HEK293T (cell line): ENCODE measurements at places on chromosomes 16 and 17.

DNA sequence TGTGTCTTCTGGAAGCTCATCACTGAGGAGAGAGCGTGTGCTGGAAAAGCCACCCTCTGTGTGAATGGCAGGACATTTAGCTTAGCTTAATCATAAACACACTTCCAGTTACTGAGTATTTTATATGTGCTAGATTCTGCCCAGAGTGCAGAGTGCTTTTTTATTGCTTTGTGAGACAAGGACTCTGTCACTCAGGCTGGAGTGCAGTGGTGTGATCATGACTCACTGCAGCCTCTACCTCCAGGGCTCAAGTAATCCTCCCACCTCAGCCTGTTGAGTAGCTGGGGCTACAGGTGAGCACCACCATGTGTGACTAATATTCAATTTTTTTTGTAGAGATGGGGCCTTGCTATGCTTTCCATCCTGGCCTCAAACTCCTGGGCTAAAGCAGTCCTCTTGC, 61.4 kb upstream of the IRX3 start:
- no peak for DNase-seq

- DNase-seq: peak; percentile 89
Measured at GRCh38 chr16:85393674-85394451, 219.3 kb upstream of the GSE1 start.

GRCh38 chr17:33085256-33085655, 93.6 kb downstream of the SPACA3 start:
- no peak for DNase-seq

GRCh38 chr16:1297018-1297696, 12.3 kb upstream of the UBE2I start:
- no peak for DNase-seq

DNA sequence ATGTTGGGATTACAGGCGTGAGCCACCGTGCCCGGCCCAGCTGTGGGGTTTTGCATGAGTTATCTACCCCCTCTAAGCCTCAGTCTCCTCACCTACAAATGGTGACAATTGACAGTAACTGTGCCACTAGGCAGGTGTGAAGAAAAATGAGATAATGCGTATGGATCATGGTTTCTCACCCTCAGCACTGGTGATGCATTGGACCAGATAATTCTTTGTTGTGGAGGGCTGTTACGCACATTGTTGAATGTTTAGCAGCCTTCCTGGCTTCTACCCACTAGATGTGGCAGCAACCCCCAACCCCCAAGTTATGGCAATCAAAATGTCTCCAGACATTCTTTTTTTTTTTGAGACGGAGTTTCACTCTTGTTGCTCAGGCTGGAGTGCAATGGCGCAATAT, 9.0 kb upstream of the HAPSTR1 start:
- no peak for DNase-seq

DNA sequence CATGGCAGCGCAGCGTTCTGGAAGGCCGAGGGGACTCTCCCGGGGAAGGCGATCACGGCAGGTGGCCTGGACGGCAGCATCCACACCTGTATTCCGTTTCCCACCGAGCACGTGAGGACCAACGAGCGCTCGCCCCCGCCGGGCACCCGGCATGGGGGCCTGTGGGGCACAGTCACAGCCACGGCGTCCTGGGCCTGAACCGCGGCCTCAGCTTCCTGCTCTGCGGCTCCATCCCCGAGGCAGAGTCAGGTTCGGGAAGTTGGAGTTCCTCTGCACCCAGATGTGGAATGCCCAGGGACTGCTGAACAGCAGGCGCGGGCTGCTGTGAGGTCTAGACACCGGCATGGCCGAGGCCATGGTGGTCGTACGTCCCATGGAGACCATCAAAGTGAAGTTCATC, 1713.9 kb downstream of the TP53TG3F start:
- no peak for DNase-seq

DNA sequence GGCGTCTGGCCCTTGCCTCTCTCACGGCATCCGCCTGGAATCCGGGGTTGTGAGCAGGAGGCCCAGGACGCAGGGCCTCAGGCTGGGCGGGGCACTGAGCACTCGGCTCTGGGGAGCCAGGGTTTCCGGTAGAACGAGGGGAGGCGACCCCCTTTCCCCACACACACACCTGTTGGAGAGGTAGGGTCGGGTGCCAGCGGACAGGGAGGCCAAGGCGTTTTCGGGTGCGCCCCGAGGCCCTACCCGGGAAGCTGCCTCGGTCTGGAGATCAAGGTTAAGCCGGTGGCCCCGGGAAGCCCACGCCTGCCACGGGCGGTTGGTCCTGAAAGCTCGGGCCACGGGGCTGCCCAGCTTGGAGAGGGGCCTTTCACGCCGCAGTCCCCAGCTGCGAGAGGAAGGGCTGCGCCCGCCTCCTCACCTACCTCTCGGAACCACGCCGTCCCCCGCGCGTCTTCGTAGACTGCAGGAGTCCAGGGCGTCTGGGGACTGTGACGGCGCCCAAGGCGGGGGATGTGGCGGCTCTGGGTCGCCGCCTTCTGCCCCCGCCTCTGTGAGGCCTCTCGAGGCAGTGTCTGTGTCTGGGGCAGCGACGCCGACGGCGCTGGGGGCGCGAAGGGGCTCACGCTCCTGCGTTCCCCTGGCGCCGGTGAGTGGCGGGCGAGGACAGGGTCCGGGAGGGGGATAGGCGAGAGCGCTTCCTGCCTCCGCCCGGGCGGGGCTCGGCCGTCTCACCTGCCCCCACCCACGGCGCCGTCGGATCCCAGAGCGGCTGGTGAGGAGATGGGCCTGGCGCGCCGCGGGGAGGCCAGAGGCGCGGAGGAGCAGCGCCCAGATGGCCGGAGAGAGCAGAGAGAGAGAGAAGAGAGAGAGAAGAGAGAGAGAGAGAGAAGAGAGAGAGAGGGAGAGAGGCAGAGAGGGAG, 20.3 kb upstream of the HOXB9 start:
- DNase-seq: peak; percentile 32

- DNase-seq: peak; percentile 62
Measured at GRCh38 chr17:4249452-4250029, 14.2 kb downstream of the ANKFY1 start.

DNA sequence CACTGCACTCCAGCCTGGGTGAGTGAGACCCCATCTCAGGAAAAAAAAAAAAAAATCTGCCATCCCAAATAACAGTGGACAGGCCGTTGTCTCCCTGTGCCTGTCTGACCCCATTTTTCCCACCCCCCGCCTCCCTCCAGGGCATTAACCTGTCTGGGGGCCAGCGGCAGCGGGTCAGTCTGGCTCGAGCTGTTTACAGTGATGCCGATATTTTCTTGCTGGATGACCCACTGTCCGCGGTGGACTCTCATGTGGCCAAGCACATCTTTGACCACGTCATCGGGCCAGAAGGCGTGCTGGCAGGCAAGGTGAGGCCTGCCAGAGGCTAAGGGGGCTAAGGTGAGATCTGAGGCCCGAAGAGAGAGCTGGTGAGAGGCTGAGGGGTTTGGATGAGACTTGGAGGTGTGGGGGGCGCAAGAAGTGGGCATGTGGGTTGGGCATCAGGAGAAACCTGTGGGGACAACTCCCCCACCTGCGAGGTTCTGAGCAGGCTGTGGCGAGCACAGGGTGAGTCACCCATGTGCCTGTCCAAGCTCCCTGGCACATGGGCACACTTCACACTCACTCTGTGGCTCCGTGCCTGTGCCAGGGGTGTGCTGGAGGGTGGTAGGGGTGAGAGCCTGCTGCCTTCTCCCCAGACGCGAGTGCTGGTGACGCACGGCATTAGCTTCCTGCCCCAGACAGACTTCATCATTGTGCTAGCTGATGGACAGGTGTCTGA, 34.7 kb downstream of the ANKRD40 start:
- no peak for DNase-seq

GRCh38 chr16:67101311-67102082, 8.2 kb upstream of the PHAF1 start:
- no peak for DNase-seq

- no peak for DNase-seq
Measured at GRCh38 chr16:68711421-68712139, 25.5 kb upstream of the CDH1 start.

- no peak for DNase-seq
Measured at GRCh38 chr16:28531777-28532744, 6.7 kb downstream of the NUPR1 start.

DNA sequence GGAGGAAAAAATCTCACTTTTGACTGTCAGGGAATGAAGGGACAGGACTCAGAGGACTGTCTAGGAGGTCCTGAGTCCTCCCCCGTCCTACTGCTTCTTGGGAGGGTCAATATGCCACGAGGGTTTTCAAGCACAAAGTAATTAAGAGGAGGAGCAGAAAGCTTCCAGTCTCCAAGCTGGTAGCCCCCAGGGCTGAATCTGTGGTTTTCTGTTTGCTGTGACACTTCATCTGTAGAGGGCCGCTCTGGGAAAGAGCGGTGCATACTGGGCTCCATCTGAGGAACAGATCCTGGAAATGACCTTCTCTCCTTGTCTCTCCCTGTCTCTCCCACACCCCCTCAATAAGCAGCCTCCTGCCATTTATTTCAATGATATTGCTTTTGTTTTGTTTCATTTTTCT, 180.1 kb upstream of the SDK2 start:
- DNase-seq: no peak

GRCh38 chr17:78583091-78583490, 5.9 kb upstream of the DNAH17 start:
- peak; percentile 52 for DNase-seq

DNA sequence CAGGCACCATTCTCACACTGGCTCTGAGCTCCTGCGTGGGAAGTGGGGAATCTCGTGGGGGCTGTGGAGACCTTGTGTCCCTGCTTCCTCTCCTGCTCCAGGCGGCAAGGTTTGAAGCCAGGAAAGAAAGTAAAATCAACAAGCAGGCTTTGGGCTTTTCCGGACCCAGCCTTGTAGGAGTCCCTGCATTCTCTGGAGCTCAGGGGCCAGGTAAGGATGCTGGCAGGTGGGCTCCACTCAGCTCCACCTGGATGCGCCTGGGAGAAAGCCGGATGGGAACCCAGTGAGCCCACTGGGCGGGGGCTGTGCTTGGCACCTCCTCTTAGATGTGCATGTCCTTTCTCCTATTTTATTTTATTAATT, 362.5 kb downstream of the SEC14L1 start:
- DNase-seq: no peak

DNA sequence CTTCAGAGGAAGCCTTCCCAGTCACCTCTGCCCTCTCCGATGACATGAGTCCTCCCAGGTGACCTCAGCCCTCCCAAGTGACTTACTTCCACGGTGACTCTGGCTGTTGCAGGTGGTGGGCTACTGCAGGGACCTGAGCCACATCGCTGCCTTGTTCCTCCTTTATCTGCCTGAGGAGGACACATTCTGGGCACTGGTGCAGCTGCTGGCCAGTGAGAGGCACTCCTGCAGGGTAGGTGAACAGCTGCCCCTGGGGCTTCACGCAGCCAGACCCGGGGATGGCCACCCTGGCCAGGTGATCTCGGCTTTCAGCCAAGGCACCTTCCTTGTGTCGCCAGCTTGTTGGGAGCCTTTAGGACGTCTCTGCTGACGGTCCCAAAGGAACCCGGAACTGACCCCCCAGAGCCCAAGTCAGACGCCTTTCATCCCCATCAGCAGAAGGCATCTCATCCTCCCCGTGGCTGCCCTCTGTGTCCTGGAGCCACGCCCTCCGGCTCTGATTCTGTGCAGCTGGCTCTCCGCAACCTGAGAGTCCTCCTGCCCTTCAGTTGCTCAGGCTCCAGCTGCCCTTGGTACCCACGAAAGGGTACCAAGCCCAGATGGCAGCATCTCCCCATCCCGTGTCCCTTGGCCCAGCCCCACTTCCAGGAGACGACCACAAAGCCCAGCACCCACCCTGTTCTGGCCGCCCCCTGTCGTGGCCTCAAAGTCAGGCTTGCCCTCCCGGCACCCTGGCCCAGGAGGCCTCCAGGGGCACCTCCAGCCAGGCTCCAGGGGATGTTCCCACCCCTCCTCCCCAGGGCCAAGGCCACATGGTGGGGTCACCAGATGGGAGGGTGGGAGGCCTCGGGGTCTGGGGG, 81.7 kb downstream of the GOSR1 start:
- no peak for DNase-seq

GRCh38 chr16:8714174-8714573, 39.8 kb downstream of the ABAT start:
- no peak for DNase-seq

DNA sequence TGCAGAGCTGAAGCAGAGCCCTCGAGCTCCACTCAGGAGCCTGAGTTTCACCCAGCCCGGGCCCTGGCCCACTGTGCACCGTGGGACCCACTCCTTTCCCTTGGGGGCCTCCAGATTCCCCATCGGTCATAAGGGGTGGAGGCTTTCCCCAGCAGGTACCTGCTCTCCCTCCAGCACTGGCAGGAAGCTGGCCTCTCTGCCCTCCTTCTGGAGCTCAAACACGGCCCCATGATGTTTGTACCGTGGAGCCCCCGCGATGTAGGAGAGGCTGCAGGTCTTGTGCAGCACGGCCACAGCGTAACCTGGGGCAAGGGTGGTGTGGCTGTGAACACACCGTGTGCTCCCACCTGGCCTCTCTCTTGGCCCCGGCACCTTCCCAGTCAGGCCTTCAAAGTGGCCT, 29.9 kb downstream of the HASPIN start:
- no peak for DNase-seq

DNA sequence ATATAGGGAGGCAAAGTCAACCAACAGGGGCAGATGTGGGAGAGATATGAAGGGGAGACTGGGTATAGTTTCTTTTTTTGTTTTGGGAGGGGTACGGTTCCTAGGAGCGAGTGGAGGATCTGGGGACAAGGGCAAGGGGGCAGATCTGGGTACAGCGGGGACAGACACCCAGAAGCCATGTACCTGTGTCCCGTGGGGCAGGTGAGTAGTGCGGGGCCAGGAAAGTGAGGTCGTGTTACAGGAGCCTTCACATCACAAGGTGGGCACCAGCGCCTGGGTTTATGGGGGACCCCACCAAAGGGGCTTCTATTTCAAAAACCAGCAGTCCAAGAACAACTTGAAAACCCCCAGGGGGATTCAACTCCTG, 11.5 kb downstream of the LITAF start:
- no peak for DNase-seq

GRCh38 chr17:45347444-45347843, 30.6 kb upstream of the MAP3K14 start:
- no peak for DNase-seq

DNA sequence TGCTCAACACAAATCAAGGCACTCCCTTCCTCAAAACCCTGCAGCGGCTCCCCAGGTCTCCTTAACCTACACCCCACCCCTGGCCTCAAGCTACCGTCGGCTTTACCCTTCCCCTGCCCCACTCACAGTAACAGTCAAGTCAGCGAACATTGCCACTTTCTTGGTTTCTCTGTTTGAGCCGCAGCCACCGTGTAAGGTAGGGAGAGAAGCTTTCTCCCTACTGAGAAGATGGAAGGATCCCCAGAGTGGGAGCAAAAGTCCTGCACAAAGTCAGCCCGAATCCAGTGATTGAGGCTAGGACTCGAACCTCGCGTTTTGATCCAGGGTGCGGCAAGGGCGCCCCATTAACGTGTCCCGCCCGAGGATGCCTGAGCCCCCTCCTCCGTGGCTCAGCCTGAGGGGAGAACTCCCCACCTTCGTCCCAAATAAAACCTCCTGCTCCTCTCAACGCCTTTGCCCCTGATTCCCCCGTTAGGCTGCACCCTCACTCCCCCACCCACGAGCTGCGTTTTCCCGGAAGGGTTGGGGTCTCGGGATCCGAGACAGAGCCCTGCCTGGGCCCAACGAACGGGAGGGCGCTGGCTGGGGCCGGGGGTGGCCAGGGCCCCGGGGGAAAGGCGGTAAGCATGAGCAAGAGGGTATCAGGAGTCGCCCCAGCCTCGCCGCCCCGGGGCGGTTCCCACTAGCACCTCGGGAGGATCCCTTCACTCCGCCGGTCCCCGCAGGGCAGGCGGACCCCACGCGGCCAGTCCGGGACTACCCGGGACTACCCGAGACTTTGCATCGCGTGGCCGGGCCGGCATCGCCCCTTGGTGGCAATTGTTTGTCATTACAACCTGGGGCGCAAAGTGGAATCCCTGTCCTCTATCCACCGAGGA, 9.9 kb upstream of the NAGS start:
- DNase-seq: peak; percentile 88
